Right renal cortex interstitium (tissue), 3 donors: ENCODE measurements at places on chromosomes 5 and 9.
A peak's percentile ranks its signal among the peaks of the same experiment; 100 is the strongest.

GRCh38 chr5:168816661-168817060 is 237.5 kb upstream of the PANK3 start:
- DNase-seq, result no peak

- no peak for DNase-seq
Observed at GRCh38 chr9:36923025-36923625, 110.9 kb downstream of the PAX5 start.

DNA sequence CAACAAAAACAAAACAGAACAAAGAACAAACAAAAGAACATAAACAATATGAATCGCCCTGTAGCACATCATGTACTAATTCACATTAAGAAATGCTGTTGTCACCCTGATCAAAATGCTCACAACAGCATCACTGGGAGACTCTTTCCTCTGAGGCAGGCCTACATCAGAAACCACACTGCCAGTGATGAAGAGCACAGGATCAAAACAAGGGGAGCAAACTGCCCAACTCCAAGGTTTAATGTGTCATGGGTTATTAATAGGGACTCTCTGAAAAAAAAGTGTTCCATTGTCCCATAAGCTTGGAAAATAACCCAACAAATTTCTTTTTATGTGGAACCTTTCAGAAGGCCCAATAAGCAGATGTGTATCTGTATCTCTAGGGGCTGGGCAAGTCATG is 74.2 kb downstream of the PTPN3 start:
- no peak for DNase-seq

DNA sequence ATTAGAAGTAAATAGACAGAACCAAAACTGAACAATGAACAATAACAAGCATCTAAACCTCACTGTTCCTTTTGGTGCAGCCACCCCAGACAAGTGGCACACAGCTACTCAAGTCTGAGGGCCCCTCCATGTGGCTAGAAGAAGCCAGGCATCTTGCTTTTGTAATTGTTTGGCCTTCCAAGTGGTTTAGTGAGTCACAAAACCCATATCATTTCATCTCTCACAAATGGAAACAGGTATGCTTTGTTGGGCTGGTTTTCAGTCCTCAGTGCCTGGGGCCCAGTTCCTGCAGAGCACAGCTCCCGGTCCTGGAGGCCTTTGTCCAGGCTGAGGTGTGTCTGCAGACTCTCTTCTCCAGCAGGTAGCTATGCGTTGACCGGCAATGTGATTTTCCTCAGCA is 16.7 kb downstream of the PRLR start:
- DNase-seq, result no peak

GRCh38 chr5:131998431-131999040 is 12.9 kb downstream of the ACSL6 start:
- DNase-seq, result no peak

- DNase-seq, result no peak
Observed at GRCh38 chr5:176754376-176754973, 55.9 kb upstream of the UNC5A start.

DNA sequence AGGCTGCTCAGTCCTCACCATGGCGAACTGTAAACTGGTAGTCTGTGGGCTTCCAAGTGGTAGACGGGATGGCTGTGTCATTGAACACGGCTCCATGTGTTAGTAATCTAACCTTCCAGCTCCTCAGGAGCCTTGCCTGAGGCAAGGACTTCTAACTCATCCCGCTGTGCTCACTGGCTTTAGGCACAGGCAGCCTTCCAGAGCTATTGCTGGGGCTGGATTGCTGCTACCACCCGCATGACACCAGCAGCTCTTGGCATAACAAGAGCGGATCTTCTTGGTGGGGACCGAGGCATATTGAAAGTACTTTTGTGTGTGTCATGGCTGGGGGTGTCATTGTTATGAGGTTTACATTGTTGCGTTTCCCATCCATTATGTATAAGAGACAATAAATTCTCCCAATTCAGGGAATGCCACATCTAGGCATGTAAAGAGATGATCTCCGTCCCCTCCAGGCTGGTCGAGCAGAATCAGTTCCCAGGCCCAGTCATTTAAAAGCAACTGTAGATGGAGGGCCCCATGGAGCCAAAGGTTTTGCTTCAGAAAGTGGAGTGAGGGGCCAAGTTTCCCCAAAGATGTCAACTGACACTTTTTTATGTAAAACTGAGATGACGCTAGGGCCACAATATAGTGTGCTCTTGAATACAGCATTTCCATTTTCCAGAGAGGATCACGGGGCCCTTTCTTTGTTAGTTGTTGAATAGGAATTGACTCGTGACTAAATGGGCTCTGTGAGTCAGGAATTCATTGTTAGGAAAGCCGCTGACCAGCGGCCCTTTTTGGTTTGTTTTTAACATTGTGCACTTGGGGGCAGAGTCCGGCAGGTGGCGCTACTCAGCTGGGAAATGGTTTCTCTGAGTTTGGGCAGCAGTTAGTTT is 759.5 kb downstream of the TAF11L14 start:
- peak; percentile 32 for DNase-seq

DNA sequence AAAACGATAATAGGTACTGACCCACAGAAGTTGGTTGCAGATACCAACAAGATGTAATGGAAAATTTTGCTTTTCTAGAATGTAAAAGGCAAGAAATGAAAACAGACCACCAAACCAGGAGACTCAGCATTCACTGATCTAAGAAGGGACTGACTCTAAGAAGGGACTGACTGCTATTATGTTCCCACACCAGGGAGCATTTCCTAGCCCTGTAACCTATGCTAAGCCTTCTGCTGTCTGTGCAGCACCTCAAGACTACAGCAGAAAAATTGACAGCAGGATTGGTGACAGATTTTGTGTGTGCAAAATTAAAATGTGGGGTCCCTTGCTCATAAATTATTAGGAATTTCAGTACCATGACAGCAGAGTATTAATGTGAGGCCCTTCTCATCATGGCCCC is 154.8 kb downstream of the GABRB2 start:
- DNase-seq, result no peak

GRCh38 chr9:89648247-89649000 is 43.6 kb downstream of the GADD45G start:
- no peak for DNase-seq

DNA sequence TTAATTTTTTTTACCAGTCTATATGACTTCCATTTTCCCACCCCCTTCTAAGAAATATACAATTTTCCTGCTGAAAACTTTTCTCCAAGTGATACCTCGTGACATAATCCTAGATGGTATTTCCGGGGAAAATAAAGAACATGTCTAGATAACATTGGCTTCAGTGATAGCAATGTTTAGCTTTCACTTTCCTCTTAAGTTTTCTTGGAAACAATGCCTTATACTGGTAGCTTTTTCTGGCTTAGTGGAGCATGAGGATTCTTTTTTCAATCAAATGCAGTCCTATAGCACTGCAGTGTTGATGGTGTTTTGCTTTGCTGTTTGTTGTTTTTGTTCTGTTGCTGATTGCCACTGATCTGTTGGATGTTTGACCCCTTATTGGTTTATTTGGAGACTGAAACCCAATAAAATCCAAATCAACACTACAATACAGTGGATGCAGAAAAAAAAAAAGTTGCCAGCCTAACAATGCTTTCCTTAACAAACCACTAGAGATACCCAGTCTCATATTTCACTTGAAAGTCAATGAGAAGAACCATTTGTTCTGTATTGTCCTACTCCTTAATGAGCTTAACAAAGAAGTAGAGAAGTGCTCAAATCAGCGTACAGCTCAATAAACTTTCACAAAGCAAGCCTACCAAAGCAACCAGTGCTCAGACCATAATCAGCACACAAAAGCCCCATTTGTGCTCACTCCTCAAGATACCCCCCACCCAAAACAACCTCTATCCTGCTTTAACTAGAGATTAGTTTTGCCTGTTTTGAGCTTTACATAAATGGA is 74.2 kb upstream of the GRAMD2B start:
- no peak for DNase-seq

DNA sequence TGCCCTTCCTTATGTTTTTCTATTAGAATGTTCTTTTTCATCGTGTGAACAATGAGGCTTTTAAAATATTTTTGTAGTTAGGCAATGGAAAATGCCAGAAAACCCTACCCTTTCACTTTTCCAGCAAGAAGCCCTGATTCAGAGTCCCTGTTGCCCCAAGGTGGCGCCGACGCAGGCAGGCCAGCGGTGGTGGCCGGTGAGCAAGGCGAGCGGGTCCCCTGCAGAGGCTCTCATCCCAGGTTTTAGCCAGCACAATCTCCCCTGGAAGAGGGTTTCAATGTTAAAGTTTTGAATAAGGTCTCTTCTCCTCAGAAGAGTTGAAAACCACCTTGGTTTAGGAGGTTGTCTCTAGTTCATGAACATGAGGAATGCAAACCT is 40.8 kb upstream of the CKMT2 start:
- no peak for DNase-seq

DNA sequence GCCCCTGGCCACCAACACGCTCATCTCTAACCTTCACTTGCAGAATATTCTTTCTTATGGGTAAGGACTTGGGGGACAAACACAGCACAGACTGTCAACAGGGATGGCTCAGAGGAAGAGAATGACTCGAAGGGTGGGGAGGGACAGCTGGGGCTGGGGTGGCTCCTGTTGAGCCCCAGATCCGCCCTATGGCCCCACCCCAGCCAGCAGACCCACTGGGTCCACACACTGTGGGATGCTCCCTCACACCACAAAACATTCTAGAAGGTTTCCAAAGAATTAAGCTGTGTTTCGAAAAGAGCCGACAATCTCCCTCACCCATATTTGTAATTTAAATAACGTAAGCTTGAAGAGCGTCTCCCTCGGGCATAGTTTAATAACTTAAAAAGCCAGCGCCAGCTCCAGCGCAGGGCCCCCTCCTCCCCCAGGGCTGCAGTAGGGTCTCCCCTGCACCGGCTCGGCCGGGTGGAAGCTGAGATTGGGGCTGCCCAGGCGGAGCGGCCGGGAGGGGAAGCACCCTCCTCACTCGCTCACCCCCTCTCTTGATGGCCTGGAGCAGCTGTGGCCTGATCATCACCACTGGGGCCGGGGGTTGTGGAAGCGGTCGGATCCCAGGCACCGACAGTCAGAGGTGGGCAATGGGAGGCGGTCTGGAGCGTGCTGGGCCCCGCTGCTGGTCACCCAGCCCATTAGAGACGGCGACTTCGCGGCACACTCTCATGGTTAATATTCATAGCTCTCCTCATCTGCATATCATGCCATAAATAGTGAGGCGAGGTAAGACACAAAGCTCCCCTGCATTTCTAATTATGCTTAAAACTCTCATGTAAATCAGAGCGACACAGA is 37.6 kb downstream of the NACC2 start:
- DNase-seq, result no peak

DNA sequence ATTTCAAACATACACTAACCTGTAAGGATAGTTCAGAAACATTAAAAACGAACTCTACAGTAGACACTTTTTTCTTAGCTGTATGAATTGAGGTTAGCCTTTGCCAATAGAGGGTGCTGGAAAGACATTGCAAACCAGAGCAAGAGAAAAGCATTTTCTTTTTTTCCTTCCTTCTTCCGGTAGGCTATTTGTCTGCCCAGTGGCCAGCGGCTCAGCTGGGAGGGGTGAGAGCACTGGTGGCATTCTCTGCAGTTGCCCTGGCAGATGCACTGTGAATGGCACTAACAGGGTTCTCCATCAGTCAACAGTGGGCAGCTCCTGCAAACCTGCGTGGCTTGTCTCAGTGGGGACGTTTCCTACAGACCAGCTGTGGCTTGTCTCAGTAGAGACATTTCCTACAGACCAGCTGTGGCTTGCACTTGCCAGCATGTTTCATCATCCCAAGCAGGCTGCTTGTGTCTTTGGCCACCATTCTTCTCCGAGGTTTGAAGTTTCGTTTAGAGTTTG is 984.5 kb upstream of the CDH18 start:
- DNase-seq, result no peak

DNA sequence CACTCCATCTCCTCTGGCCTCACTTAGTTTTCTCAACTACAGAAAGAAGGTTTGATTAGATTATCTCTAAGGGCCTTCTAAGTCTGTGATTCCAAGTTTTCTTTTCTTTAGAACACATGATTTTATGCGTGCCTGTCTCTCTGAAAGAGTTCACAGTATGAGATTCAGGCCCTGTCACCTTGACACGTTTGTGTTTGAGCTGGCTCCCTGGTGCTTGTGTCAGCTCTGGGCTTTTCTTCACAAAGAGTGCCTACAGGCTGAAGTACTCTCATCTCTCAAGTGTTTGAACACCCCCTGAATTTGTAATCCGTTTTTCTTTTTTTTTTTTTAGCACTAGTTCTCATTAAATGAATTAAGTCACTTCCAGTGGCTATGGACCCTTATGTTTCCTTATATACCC is 306.9 kb upstream of the C9orf72 start:
- no peak for DNase-seq

DNA sequence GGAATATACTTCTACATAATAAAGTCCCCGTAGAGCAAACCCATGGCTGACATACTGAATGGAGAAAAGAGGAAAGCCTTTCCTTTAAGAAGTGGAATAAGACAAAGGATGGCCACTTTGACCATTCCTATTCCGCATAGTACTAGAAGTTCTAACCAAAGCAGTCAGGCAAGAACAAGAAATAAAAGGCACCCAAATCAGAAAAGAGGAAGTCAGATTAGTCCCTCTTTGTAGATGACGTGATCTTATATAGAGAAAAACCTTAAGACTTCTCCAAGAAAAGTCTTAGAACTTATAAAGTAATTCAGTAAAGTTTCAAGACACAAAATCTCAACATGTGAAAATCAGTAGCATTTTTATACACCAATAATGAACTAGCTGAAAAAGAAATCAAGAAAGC is 133.9 kb downstream of the GIN1 start:
- no peak for DNase-seq

- no peak for DNase-seq
Observed at GRCh38 chr5:138305797-138306196, 25.8 kb downstream of the CDC25C start.

GRCh38 chr5:133863857-133864585 is 104.4 kb downstream of the C5orf15 start:
- DNase-seq, result no peak

DNA sequence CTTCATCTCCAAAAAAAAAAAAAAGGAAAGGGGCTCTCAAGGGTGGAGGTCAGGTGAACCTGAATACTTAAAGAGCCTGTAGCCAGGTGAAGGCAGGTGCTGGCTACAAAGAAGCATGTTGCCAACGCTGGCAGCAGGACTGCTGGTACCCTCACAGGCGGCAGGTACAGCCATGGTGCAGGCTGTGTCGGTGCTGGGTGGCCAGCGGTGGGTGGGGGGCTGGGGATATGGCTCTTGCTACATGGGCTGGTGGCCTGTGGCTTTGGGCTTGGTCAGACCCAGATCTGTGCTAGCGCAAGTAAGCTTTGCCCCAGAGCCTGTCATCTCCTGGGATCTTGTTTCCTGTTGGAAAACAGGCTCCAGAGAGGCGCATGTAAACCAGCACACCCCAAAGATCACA is 86.3 kb upstream of the PHYKPL start:
- no peak for DNase-seq

DNA sequence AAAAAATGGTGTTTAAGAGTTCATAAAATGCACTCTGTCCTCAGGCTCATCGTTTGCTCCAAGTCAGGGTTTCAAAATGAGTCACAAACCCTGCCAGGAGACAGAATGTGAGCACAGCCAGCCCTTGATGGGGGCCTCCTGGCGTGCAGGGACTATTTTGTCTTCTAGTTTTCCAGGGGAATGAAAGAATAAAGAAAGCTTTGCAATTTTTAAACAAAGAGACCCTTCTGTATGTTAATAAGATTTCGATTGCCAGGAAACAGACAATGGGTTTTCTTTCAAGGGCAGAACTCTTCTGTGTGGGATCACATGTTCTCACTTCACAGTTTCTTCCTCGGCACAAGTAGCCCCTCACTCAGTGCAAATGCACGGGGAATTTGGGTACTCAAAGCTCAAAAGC is 121.4 kb upstream of the C6 start:
- no peak for DNase-seq

GRCh38 chr9:126326228-126327005 is at the start of gene MVB12B:
TSS of gene MVB12B (plus strand) at chr9:126326829. CDS start at chr9:126326930, 101 bp downstream.
- no peak for DNase-seq

- no peak for DNase-seq
Observed at GRCh38 chr9:104890433-104890770, 37.6 kb downstream of the ABCA1 start.
